ENCODE measurements at places on chromosomes 2 and 18.

DNA sequence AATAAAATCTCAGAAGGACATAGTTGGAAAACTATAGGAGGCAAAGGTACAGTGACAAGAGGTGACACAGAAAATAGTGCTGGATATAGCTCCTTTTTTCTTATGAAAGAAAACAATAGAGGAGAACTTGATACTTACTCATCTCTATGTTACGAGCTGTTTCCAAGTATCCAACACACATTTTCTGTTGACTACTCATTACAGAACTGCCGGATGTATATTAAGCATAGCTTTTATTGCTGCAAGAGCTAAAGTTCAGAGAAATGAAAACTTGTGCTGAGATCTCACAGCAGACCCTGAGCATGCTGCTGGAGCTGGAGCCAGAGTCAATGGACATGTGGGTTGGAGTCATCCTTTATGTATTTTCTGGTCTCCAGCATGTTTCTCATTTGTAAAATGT, 210.0 kb upstream of the NT5C1B start:
- no peak for DNase-seq

GRCh38 chr2:158378926-158379325, 77.6 kb downstream of the CCDC148 start:
- no peak for DNase-seq

DNA sequence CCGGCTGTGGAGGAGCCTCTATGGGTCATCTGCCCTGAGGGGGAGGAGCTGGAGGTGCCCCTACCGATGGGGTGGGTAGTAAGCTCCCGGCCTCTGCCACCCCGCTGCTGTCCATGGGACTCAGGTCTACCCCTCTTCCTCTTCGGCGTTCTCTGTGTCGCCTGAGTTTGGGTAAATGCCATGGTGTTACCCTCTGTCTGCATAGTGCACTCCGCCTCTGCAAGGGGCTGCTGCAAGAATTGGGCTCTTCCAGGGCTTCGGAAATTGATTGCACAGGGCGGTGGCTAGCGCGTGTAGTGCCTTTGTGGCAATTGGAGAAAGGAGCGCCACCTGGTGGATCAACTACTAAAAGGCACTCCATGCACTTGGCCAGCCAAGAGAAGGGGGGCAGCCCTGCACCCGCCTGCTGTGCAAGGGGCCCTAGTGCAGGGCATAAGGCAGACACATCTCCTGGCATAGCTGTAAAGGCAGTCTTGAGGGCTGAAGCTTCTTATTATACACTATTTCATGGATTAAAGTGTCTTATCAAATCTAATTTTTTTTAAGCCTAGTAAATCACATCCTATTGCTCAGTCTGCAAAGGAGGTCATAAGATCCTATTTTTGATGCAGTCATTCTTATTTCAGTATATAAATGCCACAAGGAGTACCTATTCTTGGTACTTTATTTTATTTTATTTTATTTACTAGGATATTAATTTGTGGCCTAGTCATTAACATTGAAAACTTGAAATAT, 308.9 kb downstream of the PDE11A start:
- DNase-seq: peak; percentile 80

- DNase-seq: no peak
Measured at GRCh38 chr2:144971786-144972335, 451.9 kb upstream of the ZEB2 start.

- DNase-seq: no peak
Measured at GRCh38 chr2:68673631-68674030, 30.3 kb downstream of the PROKR1 start.

DNA sequence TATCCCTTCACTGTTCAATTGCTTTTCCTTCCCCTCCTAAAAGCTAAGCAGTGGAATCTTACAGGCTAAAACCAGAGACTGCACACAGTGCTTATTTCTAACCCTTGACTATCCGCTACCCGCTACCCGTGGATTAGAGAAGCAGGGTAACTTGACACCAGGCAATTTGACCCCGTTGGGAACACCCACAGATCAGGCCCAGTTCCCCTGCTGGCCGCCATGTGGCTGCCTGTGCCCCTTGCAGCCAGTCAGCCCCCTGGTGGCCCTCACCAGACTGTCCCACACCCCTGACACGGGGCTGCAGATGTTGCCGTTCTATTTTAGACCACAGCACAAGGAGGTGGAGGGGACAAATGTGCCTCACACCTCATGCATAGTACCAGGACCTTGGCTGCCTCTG, 74.8 kb downstream of the TXNL1 start:
- DNase-seq: no peak

GRCh38 chr18:57542812-57543427, 43.6 kb downstream of the FECH start:
- DNase-seq: no peak

DNA sequence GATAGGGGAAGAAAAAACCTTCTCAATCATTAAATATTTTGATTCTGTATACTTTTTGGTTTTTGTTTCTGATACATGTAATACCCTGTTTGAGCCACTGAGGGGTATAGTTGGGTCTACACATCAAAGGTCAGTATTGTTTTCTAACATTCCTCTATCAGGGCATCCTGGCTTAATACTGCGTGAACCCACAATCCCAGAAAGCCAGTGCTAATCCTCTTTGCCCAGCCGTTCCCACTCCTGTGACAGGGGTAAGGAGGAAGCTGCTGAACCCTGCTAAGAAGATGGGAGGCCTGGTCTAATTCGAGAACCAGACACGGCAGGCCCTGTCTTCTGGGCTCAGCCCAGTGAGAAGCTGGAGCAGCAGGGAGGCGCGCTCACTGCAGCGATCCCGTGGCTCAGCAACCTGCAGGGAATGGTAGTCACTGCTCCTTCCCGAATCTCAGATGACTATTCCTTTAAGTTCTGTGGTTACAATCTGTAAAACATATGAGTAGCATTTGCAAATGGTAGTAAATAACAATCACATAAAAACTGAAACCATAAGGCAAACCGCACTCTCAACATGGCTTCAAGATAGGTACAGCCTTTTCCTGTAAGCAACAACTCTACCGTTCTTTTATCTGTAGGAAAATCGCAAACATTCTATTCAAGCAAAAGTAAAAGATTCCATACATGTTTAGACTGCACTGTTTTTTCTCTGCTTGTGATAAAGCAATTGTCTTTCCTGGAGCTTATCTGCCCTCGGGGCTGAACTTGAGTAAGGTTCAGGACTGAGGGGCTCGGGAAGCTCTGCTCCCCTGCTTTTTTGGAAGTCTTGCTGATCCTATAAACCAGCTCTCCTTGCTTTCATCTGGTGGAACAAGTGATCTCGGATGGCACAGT, 87.0 kb downstream of the EPB41L3 start:
- peak; percentile 27 for DNase-seq

DNA sequence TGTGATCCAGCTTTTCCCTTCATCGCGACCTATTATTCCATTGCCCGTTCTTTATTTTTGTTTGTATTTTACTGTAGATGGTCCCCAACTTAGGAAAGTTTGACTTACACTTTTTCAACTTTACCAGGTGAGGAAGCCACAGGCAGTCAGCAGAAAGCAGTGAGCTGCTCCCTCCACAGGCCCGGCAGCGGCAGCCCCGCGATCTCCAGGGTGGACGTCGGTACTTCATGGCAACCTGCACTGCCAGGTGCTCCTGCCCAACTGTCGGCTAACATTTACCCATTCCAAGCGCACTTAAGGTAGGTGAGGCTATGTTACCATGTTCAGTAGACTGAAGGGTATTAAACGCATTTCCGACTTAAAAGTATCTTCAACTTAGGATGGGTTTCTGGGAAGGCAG, 12.8 kb downstream of the ZNF516 start:
- DNase-seq: no peak

All from CD4-positive, alpha-beta T cell treated with Interleukin-17A for 4 hours (primary cell).